ENCODE measurements at places on chromosomes 3 and 15. TPM values are rescaled to one million over a fixed set of nuclear protein-coding genes. Genes with fewer than 3 reads are reported as not detected.

CELSR3 gene
- 7.5 TPM for total RNA-seq

MKRN2OS gene
- not detected for total RNA-seq

ITGB5 gene
- 1.5 TPM for total RNA-seq

MAGI1 gene
- total RNA-seq = 0.21 TPM

GRCh38 chr3:184203526-184203925 lies 17.5 kb downstream of the ABCF3 start:
- DNase-seq = no peak

GRCh38 chr3:81689617-81690016 lies 71.8 kb downstream of the GBE1 start:
- no peak for DNase-seq

- DNase-seq = no peak
These were observed 30.2 kb upstream of the VPS8 start for GRCh38 chr3:184781801-184782200.

GRCh38 chr15:69154684-69155083 lies 5.8 kb upstream of the GLCE start:
- no peak for DNase-seq
